ENCODE measurements at places on chromosomes 4 and X.

- no peak for DNase-seq
Measured at GRCh38 chrX:134683351-134684005, 25.2 kb upstream of the PLAC1 start.

DNA sequence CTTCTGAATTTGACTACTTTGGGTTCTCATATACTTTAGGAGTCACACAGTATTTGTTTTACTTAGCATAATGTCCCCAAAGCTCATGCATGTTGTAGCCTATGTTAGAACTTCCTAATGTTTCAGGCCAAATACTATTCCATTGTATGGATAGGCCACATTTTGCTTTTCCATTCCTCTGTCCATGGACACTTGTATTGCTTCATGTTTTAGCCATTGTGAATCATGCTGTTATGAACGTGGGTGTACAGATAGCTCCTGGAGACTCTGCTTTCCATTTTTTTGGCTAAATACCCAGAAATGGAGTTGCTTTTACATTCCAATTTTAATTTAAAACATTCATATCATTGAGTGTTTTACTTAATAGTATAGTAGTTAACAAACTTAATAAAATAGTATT lies 54.5 kb downstream of the HTT start:
- no peak for DNase-seq

GRCh38 chr4:80438016-80438415 lies 102.5 kb downstream of the CFAP299 start:
- no peak for DNase-seq

GRCh38 chr4:89008166-89008565 lies 48.8 kb downstream of the FAM13A start:
- DNase-seq = no peak

- DNase-seq = no peak
Measured at GRCh38 chr4:7377223-7377865, 57.4 kb downstream of the PSAPL1 start.

- DNase-seq = no peak
Measured at GRCh38 chr4:156238171-156238570, 284.5 kb upstream of the CTSO start.

DNA sequence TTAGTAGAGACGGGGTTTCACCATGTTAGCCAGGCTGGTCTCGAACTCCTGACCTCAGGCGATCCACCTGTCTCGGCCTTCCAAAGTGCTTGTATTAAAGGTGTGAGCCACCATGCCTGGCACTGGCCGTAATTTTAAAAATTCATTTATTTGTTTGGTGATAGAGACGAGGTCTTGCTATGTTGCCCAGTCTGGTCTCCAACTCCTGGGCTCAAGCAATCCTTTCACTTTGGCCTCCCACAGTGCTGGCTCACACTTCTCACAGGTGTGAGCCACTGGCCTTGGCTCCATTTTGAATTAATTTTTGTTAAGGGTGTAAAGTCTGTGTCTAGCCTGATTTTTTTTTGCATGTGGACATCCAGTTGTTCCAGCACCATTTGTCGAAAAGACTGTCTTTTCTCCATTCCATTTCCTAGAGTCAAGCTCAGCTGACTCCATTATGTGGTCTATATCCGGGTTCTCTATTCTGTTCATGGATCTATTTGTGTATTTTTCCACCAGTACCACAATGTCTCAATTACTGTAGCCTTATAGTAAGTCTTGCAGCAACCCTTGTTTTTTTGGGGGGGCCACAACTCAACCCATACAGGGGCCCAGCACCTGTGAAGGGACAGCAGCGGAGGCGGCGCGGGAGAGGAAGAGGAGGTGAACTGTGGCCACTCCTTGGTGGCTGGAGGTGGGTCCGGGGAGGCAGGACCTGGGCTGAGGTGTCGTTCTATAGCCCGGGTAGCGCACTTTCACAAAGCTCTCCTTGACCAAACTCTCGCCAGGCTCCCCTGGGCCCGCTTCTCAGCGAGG lies 1.5 kb upstream of the NSD2 start:
- DNase-seq = no peak

DNA sequence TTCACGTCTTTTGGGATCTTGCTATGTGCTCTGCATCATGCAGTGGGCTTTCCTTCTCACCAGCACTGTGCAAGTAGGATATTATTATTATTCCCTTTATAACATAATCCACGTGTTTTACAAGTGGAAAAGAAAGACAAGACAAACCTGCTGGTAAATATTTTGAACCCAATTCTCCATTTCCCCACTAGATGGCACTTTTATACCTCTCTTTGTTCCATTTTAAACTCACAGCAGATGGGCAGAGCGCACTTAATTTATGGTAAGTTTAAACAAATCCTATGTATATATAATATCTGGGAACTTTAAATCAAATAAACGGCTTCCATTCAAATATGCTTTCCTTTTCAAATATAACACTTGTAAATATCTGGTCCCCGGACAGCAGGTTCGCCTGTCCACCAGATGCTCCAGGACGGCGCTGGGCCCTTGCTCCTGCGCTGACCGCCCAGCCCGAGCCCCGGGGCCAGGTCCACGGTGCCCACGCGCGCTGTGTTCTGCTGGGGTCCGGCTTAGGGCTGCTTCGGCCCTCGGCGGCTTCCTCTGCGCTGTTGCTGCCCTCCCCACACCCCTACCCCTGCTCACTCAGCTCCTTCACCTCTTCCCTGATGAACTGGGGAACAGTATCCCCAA lies 31.1 kb downstream of the F11 start:
- no peak for DNase-seq

GRCh38 chrX:152074163-152074562 lies 64.2 kb downstream of the MAGEA10 start:
- no peak for DNase-seq

- no peak for DNase-seq
Measured at GRCh38 chr4:167688660-167689142, 403.6 kb upstream of the ANXA10 start.

- DNase-seq = no peak
Measured at GRCh38 chr4:157320092-157320491, 99.6 kb downstream of the GRIA2 start.

DNA sequence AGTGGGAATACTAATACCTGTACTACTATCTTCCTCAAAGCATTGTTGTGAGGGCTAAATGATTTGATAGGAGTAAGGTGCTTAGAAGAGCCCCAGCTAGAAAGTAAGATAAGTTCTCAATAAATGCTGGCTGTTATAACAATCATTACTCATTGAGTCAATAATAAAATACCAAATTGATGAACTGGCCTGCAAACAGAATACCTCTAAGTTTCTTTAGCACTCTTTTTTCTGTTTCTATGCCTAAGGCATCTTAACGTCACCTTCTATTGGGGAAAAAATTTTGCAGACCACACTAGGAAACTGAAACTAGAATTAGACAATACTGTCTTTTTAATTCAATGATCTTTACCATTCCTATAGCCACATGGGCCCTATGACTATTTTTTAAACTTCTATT lies 1.2 kb downstream of the CLTRN start:
- DNase-seq = no peak

All from activated naive CD4-positive, alpha-beta T cell (primary cell).